ENCODE measurements at places on chromosomes 3 and 15. TPM values are rescaled to one million over a fixed set of nuclear protein-coding genes. Genes with fewer than 3 reads are reported as not detected.

DNA sequence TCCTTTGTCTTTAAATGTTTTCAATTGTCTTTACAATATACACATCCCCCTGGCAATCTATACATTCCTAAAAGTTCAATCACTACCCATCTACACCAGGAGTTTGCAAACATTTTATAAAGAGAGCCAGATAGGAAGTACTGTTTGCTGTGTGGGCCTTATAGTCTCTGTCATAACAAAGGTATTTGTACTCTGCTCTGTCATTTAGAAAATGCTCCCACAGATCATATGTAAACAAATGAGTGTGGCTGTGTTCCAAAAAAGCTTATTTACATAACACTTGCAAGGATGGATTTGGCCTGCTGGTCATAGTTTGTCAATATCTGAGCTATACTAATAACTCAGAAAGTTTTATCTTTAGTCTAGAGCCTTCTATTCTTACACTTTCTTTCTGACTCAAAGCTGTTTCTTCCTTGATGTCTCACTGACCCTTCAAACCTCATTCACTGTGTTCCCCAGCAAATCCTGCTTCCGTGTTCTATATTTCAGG is 511.9 kb downstream of the GBE1 start:
- no peak for DNase-seq

GRCh38 chr3:127988770-127989557 is 63.3 kb upstream of the SEC61A1 start:
- no peak for DNase-seq

DNA sequence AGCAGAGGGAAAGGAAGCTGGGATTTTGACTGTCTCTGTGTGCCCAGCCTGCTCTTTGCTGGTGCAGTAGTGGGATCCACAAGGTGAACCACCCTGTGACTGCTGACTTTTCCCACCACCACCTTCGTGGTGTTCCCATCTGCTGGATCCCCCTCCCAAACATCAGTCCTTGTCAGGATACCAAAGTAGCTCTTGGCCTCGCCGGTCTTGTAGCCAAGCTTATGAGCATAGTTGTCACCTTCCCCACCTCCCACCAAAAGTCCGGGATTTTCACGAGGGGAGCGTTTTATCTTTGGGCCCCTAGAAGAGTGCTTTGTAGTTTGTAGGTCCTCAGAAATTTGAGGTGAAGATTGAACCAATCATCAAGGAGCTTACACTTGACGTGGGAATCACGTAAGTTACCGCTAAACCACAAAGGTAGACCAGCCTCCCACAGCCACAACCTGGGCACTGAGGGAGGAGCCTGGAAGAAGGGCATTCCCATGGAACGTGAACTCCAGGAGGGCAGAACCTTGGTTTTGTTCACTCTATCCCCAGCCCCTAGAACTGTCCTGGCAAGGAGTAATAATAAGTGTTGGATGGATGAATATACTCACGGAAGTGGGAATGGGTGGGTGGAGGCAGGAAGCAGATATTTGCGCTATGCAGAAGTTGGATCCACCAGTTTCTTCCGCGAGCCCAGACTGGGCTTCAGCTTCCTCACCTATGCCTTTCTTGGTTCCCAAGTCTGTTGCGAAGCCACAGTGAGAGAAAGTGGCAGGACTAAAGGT is 814 bp upstream of the TEX264 start:
- DNase-seq = no peak

DNA sequence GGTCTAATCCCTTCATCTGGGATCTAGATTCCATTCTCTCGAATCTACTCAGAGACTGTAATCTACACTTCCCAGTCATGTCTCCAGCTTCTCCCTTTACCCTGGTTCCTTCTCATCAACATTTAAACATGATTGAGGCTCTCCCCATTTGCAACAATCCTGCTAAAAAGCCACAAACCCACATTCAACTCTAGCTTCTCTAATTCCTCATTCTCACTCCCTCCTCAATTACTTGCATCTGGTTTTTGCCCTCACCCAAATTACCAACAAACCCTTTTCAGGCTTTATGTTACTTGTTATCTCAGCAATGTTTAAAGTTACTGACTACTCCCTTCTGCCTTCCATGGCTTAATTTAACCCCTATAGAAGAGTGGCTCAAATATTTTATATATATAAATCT is 11.5 kb downstream of the ETFA start:
- no peak for DNase-seq

- DNase-seq = no peak
Observed at GRCh38 chr3:17931131-17931530, 188.7 kb upstream of the TBC1D5 start.

DNA sequence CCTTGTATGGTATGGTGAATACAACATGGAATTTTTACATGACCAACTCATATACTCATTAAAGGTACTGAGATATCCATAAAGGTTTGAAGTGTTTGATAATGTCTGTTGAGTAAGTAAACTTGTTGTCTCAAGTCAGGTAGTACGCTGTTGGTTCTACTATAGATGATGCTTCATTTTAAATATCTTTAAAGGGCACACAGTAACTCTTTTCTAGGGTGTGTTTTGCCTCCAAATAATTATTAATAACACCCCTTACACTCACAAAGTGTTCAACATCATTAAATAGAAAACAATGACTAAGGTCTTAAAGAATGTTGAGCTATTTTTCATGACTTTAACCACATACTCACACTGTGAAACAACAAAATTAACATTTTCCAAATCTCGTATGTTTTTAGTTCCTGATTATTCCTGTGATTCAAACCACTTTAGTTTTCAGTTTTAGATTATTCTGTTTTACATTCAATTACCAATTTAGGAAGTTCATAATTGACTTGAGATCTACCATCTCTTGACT is 220.0 kb upstream of the NANOGP8 start:
- no peak for DNase-seq

DNA sequence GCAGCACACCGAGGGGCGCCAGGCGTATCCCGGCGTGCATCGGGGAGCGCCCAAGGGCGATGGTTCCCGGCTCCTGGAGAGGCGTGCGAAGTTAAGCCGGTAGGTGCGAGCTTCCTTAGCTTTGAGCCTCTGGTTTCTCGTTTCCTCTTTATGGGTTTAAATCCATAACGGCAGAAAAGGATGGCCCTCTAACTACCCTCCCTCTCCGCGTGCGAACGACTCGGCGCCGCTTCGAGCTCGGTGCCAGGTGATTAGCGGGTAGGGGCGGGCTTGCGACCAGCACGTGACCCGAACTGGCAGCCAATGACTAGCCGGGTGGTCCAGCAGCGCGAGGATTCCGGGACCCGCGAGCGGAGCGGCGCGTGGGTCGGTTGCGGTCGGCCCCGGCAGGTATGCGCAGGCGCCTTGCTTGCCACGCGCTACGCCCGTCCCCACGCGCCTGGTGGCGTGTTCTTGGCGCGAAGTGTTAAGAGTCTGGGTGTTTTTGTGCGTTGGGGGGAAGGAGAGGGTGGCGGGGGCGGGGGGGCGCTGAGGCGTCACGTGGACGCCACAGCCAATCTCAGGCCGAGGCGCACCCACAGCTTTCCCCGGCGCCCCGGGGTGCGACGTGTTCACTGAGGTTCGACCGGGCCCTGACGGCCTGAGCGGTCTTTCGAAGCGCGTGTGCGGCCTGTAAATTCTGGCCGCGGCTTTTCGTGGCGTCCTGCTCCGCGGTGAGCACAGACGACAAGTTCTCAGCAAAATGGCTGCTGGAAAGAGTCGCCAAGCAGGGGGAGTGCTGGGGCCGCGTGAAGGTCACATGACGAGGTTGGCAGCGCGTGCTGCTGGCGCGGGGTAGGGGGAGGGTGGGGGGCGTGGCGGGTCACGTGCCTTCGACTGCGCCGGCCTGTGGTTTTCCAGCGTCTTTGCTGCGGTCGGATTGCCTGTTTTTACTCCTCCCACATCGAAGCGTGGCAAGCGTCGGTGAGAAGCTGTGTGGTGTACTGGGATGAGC is 38.7 kb upstream of the MGA start:
- DNase-seq = peak; percentile 91

- DNase-seq = no peak
Observed at GRCh38 chr3:123064914-123065313, 1.9 kb upstream of the PDIA5 start.

GRCh38 chr15:64732156-64732860 is 43.1 kb downstream of the RBPMS2 start:
- DNase-seq = no peak

DNA sequence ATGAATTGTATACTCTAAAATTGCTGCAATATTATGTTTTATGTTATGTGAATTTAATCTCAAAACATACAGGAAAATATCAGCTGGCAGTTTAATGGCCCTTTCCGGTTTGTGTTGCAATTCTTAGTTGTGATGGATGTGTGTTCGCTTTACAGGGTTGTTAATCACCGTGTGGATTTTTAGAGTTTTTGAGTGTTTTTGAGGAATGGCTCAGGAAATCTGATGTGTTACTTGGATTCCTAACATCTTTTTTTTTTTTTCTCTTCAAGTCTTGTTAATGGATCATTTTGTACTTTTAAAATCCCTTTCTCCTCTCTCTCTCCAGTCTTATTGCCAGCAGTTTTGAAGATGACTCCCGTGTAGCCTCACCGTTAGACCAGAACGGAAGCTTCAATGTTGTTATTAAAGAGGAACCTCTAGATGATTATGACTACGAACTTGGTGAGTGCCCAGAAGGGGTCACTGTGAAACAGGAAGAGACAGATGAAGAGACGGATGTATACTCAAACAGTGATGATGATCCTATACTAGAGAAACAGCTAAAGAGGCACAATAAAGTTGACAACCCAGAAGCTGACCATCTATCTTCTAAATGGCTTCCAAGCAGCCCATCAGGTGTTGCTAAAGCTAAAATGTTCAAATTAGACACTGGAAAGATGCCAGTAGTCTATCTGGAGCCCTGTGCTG is 35.7 kb downstream of the MGA start:
- peak; percentile 76 for DNase-seq

GRCh38 chr15:42194513-42194912 is 13.6 kb downstream of the VPS39 start:
- DNase-seq = no peak

GRCh38 chr15:39974656-39975230 is 40.8 kb downstream of the EIF2AK4 start:
- DNase-seq = no peak

- no peak for DNase-seq
Observed at GRCh38 chr15:25362545-25362944, 76.3 kb downstream of the UBE3A start.

The PAQR5 gene
- 2.3 TPM for total RNA-seq

The SLC28A1 gene
- total RNA-seq = not detected

The TMEM207 gene
- 0.21 TPM for total RNA-seq

The STAB1 gene
- total RNA-seq = not detected

The IRAK2 gene
- 1.8 TPM for total RNA-seq

The SEMA3B gene
- 0.96 TPM for total RNA-seq

Data from SK-MEL-5 (cell line).